ENCODE measurements at places on chromosomes 7 and 10.

DNA sequence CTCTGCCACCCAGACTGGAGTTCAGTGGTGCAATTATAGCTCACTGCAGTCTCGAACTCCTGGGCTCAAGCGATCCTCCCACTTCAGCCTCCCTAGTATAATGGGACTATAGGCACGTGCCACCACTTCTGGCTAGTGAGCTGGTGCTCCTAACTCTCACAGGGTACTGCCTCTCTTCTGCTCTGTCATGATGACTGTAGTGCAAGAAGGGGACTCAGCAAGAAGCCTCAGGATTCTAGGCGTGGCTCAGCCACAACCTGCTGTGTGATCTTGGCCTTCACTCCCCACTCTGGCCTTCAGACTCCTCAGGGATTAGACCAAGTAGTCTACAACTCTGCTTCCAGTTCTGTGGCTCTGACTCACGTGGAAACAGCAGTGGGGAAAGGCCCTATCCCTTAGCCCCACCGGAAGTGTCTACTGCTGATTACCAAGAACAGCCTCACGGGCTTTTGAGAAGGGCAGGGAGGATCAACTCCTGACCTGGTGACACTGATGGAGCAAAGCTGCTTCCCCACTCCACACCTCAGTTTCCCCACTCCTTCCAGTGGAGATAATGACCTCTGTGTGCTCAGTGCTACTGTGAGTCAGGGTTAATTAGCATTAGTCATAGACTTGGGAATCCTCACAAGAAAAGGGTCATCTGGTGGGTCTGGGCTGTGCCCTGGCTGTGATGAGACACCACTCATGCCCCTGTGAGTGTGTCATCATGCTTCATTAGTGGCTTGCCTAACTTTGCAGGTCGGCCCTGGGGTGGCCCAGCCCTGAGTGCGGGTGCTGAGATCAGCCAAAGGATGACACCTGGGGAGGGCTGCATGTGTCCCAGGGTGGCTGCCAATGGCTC is 41.1 kb downstream of the ZC3HC1 start:
- H3K36me3 ChIP-seq: no peaks in the 10 kb centered on the region
- no peak for DNase-seq
- no peaks in the 10 kb centered on the region for H3K27me3 ChIP-seq
- H3K4me3 ChIP-seq: no peak overlapping the region

GRCh38 chr10:131997366-131998049 is 15.8 kb upstream of the BNIP3 start:
- no peaks in the 10 kb centered on the region for H3K27me3 ChIP-seq
- DNase-seq: peak; percentile 75
- H3K36me3 ChIP-seq: no peaks in the 10 kb centered on the region

GRCh38 chr10:15321431-15322341 is 49.4 kb downstream of the FAM171A1 start:
- H3K4me1 ChIP-seq: peaks cover 2% of the 10 kb centered on the region
- peak; percentile 47 for DNase-seq
- H3K27me3 ChIP-seq: no peaks in the 10 kb centered on the region
- no peak overlapping the region for H3K27ac ChIP-seq
- no peak overlapping the region for H3K4me3 ChIP-seq
- no peaks in the 10 kb centered on the region for H3K36me3 ChIP-seq

DNA sequence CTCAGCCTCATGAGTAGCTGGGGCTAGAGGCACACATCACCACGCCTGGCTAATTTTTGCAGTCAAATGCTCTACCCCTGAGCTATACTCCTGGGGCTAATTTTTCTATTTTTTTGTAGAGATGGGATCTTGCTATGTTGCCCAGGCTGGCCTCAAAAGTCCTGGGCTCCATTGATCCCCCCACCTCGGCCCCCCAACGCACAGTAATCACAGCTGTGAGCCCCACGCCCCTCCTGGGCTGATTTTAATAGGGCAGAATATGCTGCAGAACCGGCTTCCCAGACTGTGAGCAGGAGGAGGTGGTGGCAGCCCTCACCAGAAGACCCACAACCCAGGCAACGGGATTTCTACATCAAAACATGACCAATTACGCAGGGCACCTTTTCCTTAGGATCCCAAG is 15.2 kb downstream of the BRAT1 start:
- DNase-seq: no peak
- no peaks in the 10 kb centered on the region for H3K27me3 ChIP-seq
- H3K4me1 ChIP-seq: no peaks in the 10 kb centered on the region

GRCh38 chr7:49091519-49091918 is 167.2 kb downstream of the CDC14C start:
- H3K27me3 ChIP-seq: no peaks in the 10 kb centered on the region
- H3K4me3 ChIP-seq: no peak overlapping the region
- H3K4me1 ChIP-seq: no peaks in the 10 kb centered on the region
- no peak for DNase-seq
- H3K27ac ChIP-seq: no peak overlapping the region
- no peaks in the 10 kb centered on the region for H3K36me3 ChIP-seq

GRCh38 chr10:22222236-22223190 is 4.7 kb upstream of the EBLN1 start:
- H3K27me3 ChIP-seq: peaks cover 4% of the 10 kb centered on the region
- no peak overlapping the region for H3K4me3 ChIP-seq
- no peaks in the 10 kb centered on the region for H3K36me3 ChIP-seq
- H3K27ac ChIP-seq: no peak overlapping the region
- no peak for DNase-seq

GRCh38 chr7:154947604-154948003 is 55.3 kb downstream of the PAXIP1 start:
- no peak overlapping the region for H3K4me3 ChIP-seq
- DNase-seq: no peak
- H3K27ac ChIP-seq: no peak overlapping the region
- H3K36me3 ChIP-seq: peaks cover 58% of the 10 kb centered on the region

DNA sequence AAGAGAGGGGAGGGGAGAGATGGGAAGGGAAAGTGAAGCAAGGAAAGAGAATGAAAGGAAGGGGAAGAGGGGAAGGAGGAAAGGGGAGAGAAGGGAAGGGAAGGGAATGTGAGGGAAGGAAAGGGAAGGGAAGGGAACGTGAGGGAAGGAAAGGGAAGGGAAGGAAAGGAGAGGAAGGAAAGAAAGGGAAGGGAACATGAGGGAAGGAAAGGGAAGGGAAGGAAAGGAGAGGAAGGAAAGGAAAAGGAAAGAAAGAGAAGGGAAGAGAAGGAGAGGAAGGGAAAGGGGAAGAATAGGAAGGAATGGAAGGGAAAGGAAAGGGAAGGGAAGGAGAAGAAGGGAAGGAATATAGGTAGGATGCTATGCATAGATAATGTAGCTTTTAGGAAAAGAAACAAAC is 139.7 kb upstream of the PTER start:
- H3K4me3 ChIP-seq: no peak overlapping the region
- H3K36me3 ChIP-seq: no peaks in the 10 kb centered on the region
- H3K4me1 ChIP-seq: no peaks in the 10 kb centered on the region

DNA sequence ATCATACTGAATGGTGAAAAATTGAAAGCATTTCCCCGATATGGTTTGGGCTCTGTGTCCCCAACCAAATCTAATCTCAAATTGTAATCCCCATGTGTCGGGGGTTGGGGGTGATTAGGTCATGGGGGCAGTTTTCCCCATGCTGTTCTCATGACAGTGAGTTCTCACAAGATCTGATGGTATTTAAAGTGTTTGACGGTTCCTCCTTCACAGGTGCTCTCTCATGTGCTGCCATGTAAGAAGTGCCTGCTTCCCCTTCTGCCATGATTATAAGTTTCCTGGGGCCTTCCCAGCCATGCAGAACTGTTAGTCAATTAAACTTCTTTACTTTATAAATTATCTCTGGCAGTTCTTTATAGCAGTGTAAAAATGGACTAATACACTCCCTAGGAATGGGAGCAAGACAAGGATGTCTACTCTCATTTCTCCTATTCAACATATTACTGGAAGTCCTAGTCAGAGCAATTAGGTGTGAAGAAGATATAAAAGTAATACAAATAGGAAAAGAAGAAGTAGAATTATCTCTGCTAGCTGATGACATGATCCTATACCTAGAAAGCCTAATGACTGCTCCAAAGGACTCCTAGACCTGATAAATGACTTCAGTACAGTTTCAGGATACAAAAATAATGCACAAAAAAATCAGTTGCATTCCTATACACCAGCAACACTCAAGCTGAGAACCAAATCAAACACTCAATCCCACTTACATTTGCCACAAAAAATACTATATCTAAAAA is 260.6 kb downstream of the RNLS start:
- H3K4me3 ChIP-seq: no peak overlapping the region
- DNase-seq: no peak

All from large intestine (tissue), 12 donors.